Activated T-helper 17 cell treated with anti-CD3 and anti-CD28 coated beads, Interleukin-2, amount 50 U/mL, for 72 hours (primary cell): ENCODE measurements at places on chromosomes 7 and 10. TPM values are rescaled to one million over a fixed set of nuclear protein-coding genes. Genes with fewer than 3 reads are reported as not detected.

- ATAC-seq, result no peak
Observed at GRCh38 chr7:150668977-150669376, 16.5 kb upstream of the GIMAP2 start.

DNA sequence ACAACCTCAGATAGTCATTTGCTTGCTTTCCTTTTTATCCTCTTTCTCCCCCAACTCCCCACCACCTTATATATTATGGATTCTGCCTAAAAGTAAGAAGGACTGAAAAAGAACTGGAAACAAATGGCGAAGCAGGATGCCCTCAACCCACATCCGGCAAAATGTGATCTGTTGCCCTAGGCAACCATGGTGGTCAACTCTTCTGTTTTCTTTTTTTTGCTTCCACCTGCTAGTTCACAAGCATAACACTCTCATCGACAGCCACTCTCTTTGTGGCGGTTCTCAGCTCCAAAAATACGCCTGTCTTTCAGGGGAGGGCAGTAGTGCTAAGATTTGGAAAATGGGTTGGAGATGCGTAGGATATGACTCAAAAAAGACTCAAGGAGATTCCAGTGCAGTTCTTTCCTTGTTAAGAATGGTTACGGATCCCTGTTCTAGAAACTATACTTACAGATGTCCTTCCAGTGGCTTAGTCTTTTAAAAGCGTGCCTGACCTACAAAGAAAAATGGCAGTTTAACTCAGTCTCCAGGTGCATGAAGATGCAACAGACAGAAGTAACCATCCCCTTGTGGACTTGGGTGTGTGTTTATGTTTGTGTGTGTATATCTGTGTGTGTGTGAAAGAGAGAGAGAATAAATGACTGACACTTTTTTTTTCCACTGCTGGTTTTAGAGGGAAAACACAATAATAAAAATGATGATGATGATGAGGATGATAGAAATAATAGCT, 10.7 kb downstream of the APBB1IP start:
- ATAC-seq, result peak; percentile 47

Gene NFE2L3
- 27.6 TPM for total RNA-seq

GRCh38 chr7:88401009-88401623, 94.4 kb upstream of the STEAP4 start:
- peak; percentile 52 for ATAC-seq

GRCh38 chr7:45035893-45036292, 35.9 kb downstream of the CCM2 start:
- ATAC-seq, result no peak

Gene C1GALT1
- total RNA-seq, result 40.9 TPM

Gene ZNF37A
- 27.8 TPM for total RNA-seq

DNA sequence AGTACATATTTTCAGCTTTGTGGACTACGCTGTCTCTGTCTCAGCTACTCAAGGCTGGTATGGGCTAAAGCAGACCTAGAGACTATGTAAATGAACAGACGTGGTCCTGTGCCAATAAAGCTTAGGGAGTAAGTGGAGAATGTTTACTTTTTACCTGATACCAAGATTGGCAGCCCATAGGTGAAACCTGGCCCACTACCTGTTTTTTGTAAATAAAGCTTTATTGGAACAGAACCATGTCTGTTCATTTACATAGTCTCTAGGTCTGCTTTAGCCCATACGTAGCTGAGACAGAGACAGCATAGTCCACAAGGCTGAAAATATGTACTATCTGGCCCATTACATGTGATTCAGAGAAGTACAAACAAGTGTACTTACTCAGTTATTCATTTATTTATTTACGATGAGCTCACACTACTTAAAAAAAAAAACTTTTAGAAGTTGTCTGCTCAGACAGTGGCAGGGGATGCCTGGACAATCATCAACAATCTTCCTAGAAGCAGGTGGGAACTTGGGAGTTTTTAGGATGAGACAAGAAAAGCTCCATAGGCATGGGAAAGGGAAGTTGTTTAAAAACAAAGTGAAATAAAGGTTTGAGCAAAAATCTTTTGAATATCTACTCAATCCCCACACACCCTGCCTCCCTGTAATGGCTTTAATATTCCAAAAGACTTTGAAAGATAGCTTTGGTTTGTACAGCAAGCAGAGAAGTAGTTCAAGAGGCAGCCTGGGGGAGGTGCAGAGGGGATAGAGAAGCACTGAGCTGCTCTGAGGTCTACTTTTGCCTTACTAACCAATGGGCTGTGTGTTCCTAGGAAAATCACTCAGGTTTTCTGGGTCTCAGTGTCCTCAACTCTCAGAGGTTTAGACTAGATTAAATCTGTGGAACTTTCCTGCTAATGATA, 114.4 kb upstream of the AFAP1L2 start:
- ATAC-seq, result no peak

GRCh38 chr7:16421333-16422102, at the start of gene CRPPA:
Gene CRPPA, minus strand, starts transcription at chr7:16421538. Its CDS starts 216 bp downstream, at chr7:16421322.
- peak; percentile 34 for ATAC-seq

Gene RBP4
- total RNA-seq, result not detected

- ATAC-seq, result no peak
Observed at GRCh38 chr10:21791276-21791675, 212.3 kb downstream of the DNAJC1 start.

- ATAC-seq, result no peak
Observed at GRCh38 chr7:48170506-48170905, 752 bp upstream of the ABCA13 start.

DNA sequence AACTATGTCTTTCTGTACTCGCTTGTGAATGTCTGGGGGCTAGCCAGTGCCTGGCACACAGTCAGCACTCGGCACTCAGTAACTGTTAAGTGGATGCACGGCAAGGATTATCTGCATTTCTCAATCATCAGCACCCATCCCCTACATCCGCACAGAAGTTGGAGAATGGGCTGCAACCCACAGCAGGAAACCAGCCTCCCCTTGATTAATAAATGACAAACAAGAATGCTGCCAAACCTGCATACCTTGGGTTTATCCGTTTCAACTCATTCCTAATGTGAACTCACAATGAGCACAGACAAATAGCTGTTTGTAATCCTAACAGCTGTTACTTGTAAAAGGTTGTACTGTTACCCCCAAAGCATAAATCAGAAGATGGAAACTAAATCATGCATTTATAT, 28.9 kb downstream of the PPP1R3C start:
- no peak for ATAC-seq

DNA sequence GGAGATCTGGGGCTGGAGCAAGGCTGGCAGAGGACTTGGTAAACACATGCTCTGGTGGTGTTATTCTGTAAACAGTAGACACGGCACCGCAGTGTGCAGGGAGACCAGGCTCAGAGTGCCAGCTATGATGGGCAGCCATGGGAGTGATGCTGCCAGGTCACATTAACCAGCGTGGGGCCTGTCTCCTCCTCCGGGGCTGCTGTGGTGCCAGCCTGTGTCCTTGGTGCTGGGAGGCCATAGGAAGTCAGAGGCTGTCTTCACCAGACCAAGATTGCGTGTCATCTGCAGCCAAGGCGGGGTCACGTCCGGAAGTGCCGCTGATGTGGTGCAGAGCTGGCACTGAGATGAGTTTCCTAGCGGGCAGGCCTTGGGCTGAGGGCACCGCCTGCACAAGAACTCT, 236.0 kb downstream of the GLRX3 start:
- no peak for ATAC-seq

DNA sequence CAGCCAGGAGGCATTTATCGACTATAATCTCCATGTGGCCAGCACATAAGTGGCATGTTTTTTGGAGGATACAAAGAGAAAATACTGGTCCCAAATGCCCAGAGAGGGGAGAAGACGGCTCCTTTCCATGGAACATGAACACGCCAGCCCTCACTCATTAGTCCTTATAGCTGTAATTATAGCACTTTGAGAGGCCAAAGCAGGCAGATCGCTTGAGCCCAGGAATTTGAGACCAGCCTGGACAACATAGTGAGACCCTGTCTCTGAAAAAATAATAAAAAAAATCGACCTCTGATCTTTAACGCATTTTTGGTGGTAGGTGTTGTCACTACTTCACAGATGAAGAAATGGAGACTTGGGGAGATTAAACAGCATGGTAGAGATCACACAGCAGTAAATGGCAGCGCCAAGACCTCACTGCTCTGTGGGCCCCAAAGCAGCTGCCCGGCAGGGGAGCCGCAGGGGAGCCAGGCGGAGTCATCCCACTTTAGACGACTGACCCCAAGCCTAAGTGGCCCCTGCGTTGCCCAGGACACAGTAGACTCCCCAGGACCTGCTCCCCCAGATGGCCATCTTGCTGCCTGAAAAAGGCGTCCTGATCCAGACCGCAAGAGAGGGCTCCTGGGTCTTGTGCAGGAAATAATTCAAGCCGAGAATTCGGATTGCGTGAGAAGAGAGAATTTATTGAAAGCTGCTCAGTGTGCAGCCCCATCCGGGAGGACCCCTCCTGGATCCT, 21.2 kb upstream of the PRKAG2 start:
- no peak for ATAC-seq

DNA sequence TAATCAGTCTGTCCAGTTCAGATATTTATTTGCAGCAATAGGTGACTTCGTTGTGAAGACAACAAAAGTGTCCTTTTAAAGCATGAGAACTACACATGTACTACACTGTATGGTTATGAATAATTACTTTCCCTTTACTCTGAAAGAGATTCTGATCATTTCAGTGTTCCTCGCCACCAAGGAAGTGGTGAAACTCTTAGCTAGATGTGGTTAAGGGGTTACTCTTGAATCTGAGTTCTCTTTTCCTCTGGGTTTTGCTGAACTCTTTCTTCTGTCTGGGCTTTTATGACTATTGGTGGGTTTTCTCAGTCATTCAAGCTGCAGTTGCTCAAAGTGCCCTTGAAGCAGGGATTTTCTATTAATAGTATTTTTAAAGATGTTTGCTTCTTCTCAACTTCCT, 127.9 kb upstream of the SEM1 start:
- ATAC-seq, result peak; percentile 93

Gene JAKMIP3
- total RNA-seq, result 0.26 TPM

GRCh38 chr7:140390466-140391190, 7.7 kb downstream of the SLC37A3 start:
- ATAC-seq, result peak; percentile 59

Gene ARHGEF35
- 1.1 TPM for total RNA-seq

DNA sequence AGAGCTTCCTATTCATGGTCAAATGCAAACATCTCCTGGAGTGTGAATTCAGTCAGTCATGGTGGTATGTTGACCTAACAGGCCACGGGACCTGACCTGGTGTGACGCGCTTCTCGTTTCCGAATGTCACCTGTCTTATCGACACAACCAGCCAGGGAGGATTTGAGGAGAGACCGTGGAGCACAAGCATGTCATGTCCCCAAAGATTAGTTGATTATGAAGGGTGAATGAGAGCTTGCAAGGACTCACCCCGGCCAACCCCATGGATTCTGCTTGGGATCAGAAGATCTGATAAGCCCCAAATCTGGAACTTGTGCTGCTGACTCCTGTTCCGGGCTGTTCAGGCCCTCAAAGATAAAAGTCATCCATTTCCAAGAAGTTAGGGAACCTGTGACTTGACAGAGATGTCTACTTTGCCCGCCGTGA, 10.5 kb downstream of the ADRA2A start:
- no peak for ATAC-seq

- no peak for ATAC-seq
Observed at GRCh38 chr7:121388950-121389349, 7.2 kb downstream of the FAM3C start.

DNA sequence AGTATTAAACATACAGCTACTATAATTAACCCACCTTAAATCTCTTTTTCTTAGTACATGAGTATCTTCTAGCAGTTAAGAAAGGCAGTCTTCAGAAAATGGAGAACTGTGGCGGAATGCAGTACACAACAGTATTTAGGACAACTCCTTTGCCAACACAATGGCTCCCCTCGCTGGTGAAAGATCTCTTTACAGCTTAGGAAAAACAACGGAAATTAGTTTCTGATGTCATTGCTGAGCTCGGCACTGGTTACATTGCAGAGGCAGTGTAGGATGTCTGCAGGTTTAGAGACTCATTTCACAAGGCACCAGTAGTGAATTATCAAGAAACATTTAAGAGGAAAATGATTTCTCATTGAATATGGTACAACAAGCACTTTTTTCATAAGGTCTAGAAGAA, 43.4 kb downstream of the GLRX3 start:
- ATAC-seq, result peak; percentile 84

GRCh38 chr7:82051601-82052000, 281.8 kb upstream of the HGF start:
- no peak for ATAC-seq

Gene PTF1A
- total RNA-seq, result not detected

Gene GALNT17
- total RNA-seq, result not detected

Gene CLDN4
- total RNA-seq, result 0.26 TPM

Gene HOXA4
- not detected for total RNA-seq

GRCh38 chr7:33325754-33326484, 196.6 kb downstream of the BBS9 start:
- ATAC-seq, result no peak

- no peak for ATAC-seq
Observed at GRCh38 chr10:7955446-7955845, 99.0 kb upstream of the GATA3 start.

GRCh38 chr7:37420946-37421695, 27.5 kb downstream of the ELMO1 start:
- no peak for ATAC-seq

DNA sequence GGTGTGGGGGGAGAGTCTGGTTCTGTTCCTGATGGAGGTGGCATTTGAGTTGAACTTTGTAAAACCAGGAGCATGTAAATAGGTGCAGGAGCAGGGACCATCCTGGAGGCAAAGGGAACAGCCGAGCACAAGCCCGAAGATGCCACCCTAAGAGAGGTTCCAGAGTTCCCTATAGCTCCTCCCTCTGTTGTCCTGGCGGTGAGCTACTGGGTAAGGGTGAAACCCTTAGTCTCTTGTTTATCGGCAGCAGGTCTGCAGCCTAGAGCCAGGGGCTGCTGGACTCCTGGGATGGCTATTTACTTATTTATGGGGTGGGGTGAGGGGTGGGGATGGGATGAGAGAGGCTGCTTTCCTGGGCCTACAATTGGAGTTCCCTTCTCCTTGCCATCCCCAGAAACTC, 6.5 kb upstream of the LBX1 start:
- no peak for ATAC-seq

Gene HTRA1
- not detected for total RNA-seq

DNA sequence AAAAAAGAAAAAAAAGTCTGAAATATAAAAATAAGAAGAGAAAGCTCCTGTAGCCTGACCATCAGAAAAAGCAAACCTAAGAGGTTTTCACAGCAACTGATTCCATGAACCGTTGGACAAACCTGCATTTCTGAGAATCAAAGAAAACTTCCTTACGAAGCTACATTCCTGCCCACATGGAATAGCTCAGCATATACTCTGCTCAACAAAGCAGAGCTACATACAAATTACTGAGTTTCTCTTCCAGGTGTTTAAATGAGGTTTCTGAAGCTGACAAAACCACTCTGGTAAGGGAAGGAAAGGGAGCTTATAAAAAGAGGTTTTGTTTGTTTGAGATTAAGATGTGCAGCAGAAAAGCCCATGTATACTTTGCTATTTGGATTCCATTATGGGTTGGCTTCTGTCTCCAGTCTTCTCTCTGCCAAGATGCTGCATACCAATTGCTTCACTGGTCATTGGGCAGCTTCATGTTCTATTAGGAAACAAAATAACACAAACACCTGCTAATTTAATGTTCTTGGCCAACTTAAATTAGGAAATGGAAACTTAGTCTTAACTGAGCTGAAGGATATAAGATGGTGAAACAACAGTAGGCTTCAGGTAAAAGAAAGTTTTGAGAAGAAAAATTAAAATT, 314.1 kb downstream of the LRRTM3 start:
- ATAC-seq, result no peak

GRCh38 chr7:93407239-93407638, 167.3 kb downstream of the CALCR start:
- no peak for ATAC-seq

Gene ATOH7
- not detected for total RNA-seq
